ENCODE measurements at places on chromosomes 4 and X. TPM values are rescaled to one million over a fixed set of nuclear protein-coding genes. Genes with fewer than 3 reads are reported as not detected.

Gene YY2
- total RNA-seq: 1.1 TPM

Gene MAGEB4
- not detected for total RNA-seq

Gene IL2RG
- total RNA-seq: 155 TPM

Gene NAP1L5
- total RNA-seq: 2.9 TPM

Gene PROM1
- not detected for total RNA-seq

Gene TEX13C
- total RNA-seq: not detected

Gene FRMD7
- total RNA-seq: not detected

Gene SYN1
- total RNA-seq: 0.43 TPM

Gene TNIP3
- total RNA-seq: 0.56 TPM

Gene BEX1
- total RNA-seq: not detected

Gene ARAP2
- 28.3 TPM for total RNA-seq

Gene CXCL5
- total RNA-seq: not detected

Gene MTTP
- 0.21 TPM for total RNA-seq

Gene KLKB1
- total RNA-seq: not detected

Gene PLP1
- total RNA-seq: not detected

Gene IL2
- 0.66 TPM for total RNA-seq

Gene HPGDS
- total RNA-seq: not detected

Gene SLC6A14
- 0.05 TPM for total RNA-seq

Data from GM12878 (cell line).